ENCODE measurements at places on chromosomes 4 and X. TPM values are rescaled to one million over a fixed set of nuclear protein-coding genes. Genes with fewer than 3 reads are reported as not detected.

The TMEM271 gene
- total RNA-seq: not detected

DNA sequence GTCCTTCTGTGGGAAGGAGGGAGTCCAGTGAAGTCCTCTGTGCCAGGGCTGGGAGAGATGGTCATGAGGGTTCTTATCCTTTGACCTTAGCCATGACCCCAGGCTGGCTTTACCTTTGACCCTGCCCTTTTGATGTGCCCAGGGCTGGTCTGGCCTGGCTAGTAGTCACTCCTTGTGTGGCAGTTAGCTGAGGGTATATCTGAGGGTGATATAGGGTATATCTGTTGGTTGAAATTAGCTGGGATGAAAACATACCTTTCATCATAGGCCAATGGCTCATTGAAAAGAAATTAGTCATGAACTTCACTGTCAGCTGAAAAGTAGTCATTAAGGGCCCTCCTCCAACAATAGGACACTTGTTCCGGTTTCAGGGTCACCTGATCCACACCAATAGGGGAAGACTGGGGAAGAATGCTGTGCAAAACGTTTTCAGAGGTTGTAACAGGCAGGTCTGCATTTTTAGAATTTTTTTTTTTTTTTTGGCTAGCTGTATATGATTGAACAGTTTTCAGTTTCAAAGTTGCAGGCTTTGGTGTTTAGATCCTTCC, 74.6 kb upstream of the STOX2 start:
- no peaks in the 10 kb centered on the region for H3K4me1 ChIP-seq

The IBSP gene
- not detected for total RNA-seq

The ERCC6L gene
- total RNA-seq: 0.15 TPM

The TCEAL6 gene
- total RNA-seq: 2.6 TPM

All from breast epithelium (tissue), 4 donors.